ENCODE measurements at places on chromosomes 2 and 18.

DNA sequence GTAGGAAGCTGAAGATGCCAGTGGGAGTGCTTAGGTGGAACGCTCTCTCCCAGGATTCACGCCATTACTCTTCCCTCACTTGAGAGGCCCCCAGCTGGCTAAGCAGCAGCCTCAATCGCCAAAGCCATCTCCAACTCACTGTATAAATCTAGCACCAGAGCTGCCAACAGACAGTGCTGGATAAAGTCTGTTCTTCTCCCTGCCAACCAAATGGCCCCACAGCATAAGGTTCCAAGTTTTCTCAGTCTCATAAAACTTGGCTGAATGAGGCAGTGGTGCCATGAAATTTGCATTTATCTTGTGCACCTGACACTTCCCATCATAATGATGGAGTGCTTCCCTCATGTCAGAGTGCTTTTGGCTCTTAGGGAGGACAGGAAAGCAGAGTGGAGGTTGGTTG, 428.2 kb upstream of the ETAA1 start:
- DNase-seq, result no peak

- DNase-seq, result no peak
Observed at GRCh38 chr2:202488671-202489070, 112.5 kb downstream of the BMPR2 start.

GRCh38 chr2:177245010-177245422, 19.5 kb downstream of the NFE2L2 start:
- DNase-seq, result no peak

- no peak for DNase-seq
Observed at GRCh38 chr2:200127848-200128247, 172.5 kb downstream of the MAIP1 start.

- DNase-seq, result no peak
Observed at GRCh38 chr2:224764565-224765236, 48.5 kb upstream of the CCDC195 start.

GRCh38 chr2:190981333-190981732, 32.6 kb downstream of the STAT1 start:
- DNase-seq, result no peak

GRCh38 chr2:123791684-123792083, 233.4 kb upstream of the CNTNAP5 start:
- no peak for DNase-seq

GRCh38 chr2:158006961-158007719, 94.5 kb upstream of the UPP2 start:
- DNase-seq, result no peak

- DNase-seq, result no peak
Observed at GRCh38 chr2:136085453-136086209, 32.3 kb downstream of the CXCR4 start.
